SJSA1 (cell line): ENCODE measurements at places on chromosomes 7 and 10. TPM values are rescaled to one million over a fixed set of nuclear protein-coding genes. Genes with fewer than 3 reads are reported as not detected.

Gene BUD23
- 42.2 and 45.5 TPM in 2 replicates for total RNA-seq

Gene KIF11
- total RNA-seq: 79.7 and 93.0 TPM in 2 replicates

Gene MYO1G
- total RNA-seq: 0.11 TPM in 1 of 2 replicates, not detected in the other

Gene SPDYE6
- not detected in 2 replicates for total RNA-seq

DNA sequence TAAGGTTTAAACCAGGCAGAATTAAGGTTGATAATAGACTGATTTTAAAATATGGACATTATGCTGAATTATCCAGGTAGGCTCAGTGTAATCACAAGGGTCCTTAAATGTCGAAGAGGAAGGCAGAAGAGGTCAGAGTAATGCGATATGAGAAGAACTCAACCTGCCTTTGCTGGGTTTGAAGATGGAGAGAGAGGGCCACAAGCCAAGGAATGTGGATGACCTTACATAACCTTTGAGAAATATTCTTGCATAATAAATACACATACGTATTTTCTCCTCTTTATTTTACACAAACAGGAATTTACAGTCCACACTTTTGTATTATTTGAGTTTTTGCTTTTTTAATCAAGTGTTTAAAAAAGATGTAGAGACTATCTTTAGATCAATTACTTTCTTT lies 88.5 kb downstream of the ST7 start:
- no peak for DNase-seq

GRCh38 chr10:111873041-111873440 lies 310.5 kb downstream of the GPAM start:
- DNase-seq: no peak

DNA sequence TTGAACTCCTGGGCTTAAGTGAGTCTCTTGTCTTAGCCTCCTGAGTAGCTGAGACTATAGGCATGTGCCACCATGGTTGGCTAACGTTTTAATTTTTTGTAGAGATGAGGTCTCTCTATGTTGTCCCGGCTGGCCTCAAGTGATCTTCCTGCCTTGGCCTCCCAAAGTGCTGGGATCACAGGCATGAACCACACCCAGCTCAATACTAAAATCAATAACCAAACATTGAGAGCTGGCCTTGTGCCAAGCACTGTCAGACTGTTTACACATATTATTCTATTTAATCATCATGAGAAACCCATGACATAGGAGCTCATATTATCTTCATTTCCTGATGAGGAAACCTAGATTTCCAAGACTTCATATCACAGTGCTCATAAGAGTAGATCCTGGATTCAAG lies 251.2 kb downstream of the BAMBI start:
- DNase-seq: no peak

DNA sequence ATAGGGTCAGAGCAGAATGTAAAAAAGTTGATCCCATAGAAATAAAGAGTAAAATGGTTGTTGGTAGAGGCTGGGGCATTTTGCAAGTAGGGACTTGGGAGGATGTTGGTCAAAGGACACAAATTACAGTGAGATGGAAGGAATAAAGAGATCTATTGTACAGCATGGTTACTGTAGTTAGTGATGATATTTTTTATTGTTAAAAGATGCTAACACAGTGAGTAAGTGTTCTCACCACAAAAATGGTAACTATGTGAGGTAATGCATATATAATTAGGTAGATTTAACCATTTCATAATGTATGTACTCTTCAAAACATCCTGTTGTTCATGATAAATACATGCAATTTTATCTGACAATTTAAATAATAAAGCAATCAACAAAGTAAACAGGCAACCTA lies 280.7 kb upstream of the MAGI2 start:
- no peak for DNase-seq

DNA sequence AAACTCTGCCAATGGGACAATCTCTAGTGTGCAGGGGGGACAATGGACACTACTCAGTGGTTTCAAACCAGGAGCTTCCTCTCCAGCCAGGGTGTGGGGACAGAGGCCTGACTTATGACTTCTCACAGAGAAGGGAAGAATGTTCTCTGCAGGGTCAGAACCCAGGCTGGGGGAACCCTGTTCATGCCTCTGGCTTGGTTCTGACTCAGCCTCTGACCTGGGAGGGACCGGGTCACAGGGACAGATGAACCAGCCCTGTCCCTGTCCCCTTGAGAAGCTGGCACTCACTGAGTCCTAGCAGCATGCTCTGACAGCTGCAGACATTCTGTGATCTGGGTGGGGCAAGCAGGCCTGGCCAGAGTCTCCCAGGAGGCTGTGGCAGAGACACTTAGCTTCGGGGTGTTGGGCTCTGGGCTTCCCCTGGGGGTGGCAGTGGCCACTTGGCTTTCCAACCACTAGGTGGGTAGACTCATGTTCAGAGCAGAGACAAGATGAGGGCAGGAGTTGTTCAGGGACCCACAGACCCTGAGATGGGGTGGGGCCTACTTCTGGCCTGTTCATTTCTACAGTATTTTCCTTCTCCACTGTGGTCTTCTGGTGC lies 13.6 kb downstream of the TSPAN15 start:
- no peak for DNase-seq

GRCh38 chr7:111384065-111384891 lies 178.0 kb downstream of the IMMP2L start:
- DNase-seq: no peak

- DNase-seq: no peak
Observed at GRCh38 chr7:13262929-13263530, 575.6 kb downstream of the ARL4A start.
